Suppressor macrophage treated with lipopolysaccharide for 4 hours (primary cell): ENCODE measurements at places on chromosomes 5 and 9.

GRCh38 chr5:109309326-109310063, 100.3 kb downstream of the PJA2 start:
- DNase-seq, result no peak

DNA sequence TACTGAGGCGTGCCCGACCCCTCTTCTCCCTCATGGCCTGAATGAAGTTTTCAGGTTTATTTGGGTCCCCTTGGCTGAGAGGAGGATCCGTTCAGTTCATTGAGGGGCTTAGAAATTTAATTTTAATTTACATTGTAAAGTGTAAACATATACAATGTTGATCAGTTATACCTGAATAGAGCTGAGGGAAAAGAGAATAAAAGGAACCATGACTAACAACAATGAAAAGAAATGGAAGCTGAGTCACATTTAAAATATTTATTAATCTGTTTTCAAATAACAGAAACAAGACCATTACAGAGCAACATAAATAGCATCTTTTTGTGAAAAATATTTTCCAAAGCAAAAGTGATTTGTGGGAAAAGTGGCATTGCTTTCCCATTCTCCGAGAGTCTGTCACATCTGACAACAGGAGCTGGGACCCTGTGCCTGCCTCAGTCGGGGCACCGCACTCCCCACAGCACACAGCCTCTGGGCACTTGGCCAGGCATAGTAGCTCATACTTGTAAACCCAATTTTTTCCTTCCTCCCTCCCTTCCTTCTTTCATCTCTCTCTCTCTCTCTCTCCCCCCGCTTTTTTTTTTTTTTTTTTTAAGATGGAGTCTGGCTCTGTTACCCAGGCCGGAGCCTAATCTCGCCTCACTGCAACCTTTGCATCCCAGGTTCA, 28.7 kb downstream of the PROP1 start:
- no peak for DNase-seq

GRCh38 chr5:172659909-172660628, 19.0 kb downstream of the NEURL1B start:
- DNase-seq, result peak; percentile 83

GRCh38 chr5:101327816-101328215, 424.7 kb upstream of the ST8SIA4 start:
- DNase-seq, result no peak

- DNase-seq, result no peak
Measured at GRCh38 chr5:142405814-142406395, 81.1 kb upstream of the SPRY4 start.

DNA sequence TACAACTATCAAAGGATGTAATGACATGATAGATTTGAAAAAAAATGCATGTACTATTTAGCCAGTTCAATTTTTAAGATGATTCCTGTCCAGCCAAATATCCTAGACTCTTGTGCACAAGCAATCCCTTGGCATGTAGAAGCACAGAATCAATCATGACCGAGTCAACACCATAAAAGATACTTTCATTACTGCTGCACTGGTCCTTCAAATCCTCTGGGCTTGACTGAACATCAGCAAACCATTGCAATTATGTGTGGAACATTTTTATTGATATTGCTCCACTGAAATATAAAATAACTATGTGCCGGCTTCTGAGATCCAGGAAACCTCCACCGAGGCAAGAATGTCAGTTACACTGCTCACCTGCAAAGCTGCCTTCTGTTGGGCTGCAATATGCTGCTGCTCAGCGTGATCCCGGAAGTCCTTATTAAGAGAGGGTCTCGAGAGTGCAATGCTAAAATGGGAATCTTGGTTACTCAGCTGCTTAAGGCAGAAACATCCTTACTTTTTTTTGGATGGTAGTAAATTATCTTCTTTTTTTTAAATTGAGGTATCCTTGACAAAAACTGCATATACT, 28.7 kb downstream of the INIP start:
- DNase-seq, result no peak

- no peak for DNase-seq
Measured at GRCh38 chr9:86340356-86341006, 13.7 kb downstream of the TUT7 start.

DNA sequence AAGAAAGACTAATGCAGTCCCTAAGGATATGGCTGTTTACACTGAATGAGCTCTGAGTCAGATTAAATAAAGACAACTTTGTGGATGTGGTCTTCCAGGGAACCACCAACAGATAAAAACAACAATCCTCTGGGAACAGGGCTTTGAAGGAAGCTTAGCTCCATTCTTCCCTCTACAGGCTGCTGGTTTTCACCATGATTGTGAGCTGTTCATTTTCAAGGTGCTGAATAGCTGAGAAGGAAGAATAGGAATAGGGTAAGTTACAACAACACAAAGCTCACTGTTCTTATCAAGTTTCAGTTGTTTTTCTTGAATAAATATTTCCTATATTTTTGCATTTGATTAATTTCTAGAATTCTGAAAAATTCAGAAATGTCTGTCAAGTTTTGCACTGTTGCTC, 25.9 kb upstream of the PTAR1 start:
- DNase-seq, result no peak

DNA sequence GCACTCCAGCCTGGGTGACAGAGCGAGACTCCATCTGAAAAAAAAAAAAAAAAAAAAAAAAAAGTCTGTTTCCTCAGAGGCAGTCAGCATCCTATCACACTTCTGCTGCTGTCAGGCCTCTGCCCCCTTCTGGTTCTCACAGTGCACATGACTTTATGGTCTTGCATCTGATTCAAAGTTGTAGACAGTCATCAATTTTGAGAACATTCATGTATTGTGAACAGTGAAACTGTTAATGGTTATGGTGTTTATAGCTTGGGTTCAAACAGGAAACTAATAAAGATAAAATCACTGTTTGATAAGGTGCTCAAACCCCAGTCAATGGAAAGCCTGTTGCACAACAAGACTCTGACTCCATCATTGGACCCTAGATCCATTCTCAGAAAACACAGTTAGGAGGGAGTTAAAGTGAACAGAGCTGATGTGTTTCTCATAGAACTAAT, 61.4 kb downstream of the FOXD1 start:
- no peak for DNase-seq

DNA sequence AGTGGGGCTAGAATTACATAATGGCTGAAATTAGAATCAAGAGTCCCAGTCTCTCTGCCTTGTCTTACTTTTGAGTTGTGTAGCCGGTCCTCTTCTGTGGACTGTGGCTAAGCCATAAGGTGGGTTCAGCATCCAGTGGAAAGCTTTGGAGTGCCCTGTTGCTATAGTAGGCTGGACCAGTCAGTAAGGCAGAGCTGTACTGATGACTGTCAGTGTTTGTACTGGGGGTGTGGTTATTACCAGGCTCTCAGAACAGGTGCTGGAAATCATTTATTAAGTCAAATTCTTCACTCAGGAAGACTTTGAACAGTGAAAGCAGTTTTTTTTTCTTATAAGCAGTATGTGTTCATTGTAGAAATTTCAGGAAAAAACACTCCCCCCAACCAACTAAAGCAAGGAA, 129.4 kb downstream of the ZSWIM6 start:
- DNase-seq, result no peak

GRCh38 chr5:105953616-105954015, 1717.1 kb downstream of the EFNA5 start:
- no peak for DNase-seq
